Spleen (tissue), 13 donors: ENCODE measurements at places on chromosomes 11 and 22.
A peak's percentile ranks its signal among the peaks of the same experiment; 100 is the strongest.

DNA sequence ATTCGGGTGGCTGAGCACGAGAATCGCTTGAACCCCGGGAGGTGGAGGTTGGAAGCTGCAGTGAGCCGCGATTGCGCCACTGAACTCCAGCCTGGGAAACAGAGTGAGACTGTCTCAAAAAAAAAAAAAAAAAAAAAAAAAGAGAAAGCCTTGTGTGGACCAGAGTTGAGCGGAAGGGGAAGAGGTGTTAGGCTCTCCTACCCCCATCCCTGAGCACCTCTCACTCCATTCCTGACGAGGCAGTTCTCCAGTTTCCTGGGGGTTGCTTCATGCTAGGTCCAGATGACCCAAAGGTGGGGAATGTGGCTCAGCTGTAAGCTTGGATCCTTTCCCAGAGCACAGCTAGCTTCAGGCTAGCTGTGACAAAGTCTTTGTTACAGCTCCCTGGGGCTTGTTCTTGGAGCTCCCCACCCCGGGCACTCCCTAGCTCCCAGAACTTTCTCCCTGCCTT is 8.8 kb upstream of the DNAL4 start:
- no peak for DNase-seq

DNA sequence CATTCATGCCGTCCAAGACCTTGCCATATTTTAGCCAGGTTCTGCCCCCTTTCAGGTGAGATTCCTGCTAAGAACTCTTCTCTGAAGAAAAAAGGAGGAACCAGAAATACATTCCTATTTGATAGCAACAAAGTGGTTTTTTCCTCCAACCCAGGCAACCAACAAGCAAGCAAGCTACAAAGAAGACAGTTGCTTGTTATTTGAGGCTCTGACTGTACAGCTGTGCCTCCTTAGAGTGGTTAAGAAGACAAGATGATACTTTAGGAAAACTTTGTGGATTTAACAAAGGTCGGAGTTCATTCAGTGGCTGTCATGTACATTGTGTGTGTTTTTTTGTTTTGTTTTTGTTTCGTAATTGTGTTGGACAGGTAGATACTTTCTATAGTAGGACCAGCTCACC is 21.7 kb downstream of the TEAD1 start:
- no peak for DNase-seq

GRCh38 chr11:19644316-19644715 is 68.3 kb upstream of the NAV2 start:
- DNase-seq = no peak

GRCh38 chr11:71490731-71491390 is 36.2 kb upstream of the KRTAP5-7 start:
- no peak for DNase-seq

DNA sequence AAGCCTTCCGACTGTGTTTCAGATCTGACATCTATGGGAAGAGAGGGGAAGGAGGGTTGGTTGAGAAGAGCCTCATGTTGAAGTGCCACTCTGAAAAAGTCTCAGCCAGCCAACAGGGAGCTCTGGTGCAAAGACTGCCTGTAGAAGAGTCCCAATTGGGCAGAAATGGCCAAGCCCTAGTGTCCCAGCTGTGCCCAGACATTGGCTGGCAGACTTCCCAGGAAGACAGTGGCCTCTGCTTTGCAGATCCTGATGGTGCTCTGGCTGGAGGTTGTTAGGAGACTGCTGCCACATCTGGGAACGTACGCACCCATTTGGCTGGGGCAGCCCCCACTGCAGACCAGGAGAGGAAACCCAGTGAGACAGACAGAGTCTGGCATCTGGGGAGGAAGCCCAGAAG is 3.2 kb upstream of the PLA2G3 start:
- no peak for DNase-seq

GRCh38 chr11:60334005-60334620 is 7.1 kb downstream of the MS4A6E start:
- no peak for DNase-seq

DNA sequence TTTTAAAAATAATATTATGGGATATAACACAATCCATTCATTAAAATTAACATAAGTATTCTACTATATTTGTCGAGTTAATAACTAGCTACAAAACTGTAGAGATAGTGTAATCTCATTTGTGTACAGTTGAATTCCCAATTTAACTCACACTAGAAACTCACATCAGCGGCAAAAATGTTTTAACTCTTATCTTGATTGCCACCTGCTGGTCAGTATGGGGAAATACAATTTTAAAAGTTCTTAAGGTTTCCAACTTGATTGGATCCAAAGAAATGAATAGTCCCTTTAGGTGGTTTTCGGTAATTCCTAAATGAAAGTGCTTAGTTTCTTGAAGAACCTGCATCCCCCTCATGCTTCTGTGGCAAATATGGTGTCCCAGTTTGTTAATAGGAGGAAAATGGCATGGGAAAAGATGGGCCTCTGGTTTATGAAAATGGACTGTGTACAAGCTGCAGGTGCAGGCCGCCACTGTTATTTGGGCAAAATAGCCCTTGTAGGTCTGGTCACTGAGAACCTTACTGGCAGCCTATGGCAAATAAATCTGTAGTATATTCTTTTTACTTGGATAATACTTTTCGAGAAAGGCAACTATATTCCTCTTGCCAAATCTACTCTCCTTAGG is 33.7 kb upstream of the SLC17A6 start:
- DNase-seq = no peak

DNA sequence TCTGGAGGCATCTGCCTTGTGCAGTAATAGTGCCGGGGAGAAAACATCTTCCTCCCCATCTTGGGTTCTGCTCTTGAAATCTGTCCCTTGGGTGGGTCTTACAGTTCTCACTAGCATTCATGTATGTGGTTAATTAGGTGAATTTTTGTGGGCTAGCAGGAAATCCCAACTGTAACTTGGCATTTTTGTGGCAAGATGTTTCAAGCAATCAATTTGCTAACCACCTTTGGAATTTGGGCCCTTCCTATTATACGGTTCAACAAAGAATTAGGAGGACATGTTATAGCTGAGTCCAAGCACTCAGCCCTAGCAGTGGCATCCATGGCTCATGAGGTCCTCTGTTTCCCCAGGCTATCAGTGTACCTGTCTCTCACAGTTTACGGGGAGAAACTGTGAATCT is 89.1 kb upstream of the MTNR1B start:
- no peak for DNase-seq

- peak; percentile 7 for DNase-seq
Measured at GRCh38 chr11:1656670-1657069, 27.1 kb downstream of the KRTAP5-5 start.

- DNase-seq = no peak
Measured at GRCh38 chr11:43872995-43873394, 7.6 kb upstream of the ALKBH3 start.

GRCh38 chr11:134657631-134658030 is 245.6 kb upstream of the B3GAT1 start:
- no peak for DNase-seq

- peak; percentile 6 for DNase-seq
Measured at GRCh38 chr22:38477585-38477984, 9.7 kb downstream of the KDELR3 start.

GRCh38 chr22:37455896-37456295 is 28.6 kb upstream of the ELFN2 start:
- DNase-seq = no peak

GRCh38 chr11:134071306-134071705 is 2.4 kb downstream of the JAM3 start:
- DNase-seq = no peak

DNA sequence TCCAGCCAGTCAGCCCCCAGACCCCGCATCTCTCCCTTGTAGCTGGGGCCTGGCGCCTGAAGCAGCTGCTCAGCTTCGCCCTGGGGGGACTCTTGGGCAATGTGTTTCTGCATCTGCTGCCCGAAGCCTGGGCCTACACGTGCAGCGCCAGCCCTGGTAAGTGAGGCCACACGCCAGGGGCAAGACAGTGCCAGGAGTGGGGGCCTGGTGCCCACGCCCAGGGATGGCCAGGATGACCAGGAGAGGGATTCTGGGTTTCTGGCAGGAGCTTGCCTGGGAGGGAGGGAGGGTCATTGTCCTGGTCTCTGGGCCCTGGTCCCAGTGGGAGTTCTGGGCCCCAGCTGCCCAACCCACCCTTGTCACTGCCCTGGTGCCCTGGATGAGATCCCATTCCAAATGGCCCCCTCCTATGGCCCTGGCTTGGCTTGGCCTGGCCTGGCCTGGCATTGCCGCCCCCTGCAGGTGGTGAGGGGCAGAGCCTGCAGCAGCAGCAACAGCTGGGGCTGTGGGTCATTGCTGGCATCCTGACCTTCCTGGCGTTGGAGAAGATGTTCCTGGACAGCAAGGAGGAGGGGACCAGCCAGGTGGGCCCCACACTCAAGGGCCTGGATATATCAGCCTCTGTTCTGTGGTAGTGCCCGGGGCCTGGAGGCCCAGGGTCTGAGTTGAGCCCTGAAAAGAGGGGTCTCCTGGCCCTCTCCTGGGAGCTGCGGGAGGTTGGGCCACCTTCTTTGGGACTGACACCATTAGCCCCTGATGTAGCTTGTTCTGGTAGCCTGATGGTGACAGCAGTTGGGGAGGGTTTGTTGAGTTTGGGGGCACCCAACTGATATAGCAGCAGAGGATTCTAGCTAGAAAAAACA is 3.7 kb downstream of the SLC39A13 start:
- peak; percentile 93 for DNase-seq

DNA sequence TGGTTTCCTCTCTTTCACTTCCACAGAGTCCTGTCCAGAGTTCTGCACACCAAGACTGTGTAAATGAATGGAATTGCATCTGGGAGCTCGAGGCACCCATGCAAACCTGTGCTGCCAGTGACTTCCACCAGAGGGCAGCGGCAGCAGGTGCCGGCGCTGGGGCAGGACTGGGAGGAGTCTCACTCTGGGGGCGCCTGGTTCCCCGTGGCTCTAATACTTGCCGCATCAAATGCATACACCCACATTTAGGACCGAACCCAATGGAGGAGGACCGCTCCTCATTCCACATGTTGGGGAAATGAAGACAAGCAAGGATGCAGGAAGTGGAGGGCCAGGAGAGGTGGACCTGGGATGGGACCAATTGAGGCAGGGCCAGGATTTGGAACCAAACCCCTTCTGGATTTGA is 1.1 kb upstream of the CD6 start:
- peak; percentile 94 for DNase-seq

GRCh38 chr11:115623021-115623451 is 118.8 kb upstream of the CADM1 start:
- DNase-seq = peak; percentile 80

- peak; percentile 43 for DNase-seq
Measured at GRCh38 chr22:50025993-50026392, 13.4 kb upstream of the IL17REL start.

GRCh38 chr11:99368583-99368982 is 347.8 kb downstream of the CNTN5 start:
- DNase-seq = no peak

GRCh38 chr11:129637473-129637872 is 178.2 kb upstream of the TMEM45B start:
- no peak for DNase-seq

- DNase-seq = no peak
Measured at GRCh38 chr11:30467176-30467575, 119.0 kb downstream of the MPPED2 start.

DNA sequence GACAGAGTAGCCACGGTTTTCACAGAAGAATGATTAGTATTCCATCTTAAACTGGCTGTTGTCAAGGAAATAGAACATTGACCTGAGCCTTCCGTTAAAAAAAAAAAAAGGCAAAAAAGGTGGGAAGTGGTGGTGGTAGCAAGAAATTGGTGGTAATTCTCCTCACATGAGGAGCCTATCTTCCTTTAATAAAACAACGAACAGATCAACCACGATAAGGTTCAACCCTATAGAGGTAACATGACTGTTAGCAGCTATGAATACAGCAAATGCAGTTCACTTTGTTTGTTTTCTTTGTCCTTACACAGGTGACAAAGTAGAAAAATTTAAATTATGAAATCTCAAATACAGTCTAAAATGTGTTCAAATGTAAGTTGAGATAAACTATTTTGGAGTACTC is 181.6 kb downstream of the TTC28 start:
- no peak for DNase-seq

- DNase-seq = peak; percentile 47
Measured at GRCh38 chr22:23072911-23073491, 2.7 kb downstream of the GNAZ start.

GRCh38 chr11:83120327-83120726 is 36.6 kb upstream of the PCF11 start:
- no peak for DNase-seq

- peak; percentile 30 for DNase-seq
Measured at GRCh38 chr11:134425816-134426536, 13.9 kb upstream of the B3GAT1 start.
